ENCODE measurements at places on chromosomes 4 and X.

DNA sequence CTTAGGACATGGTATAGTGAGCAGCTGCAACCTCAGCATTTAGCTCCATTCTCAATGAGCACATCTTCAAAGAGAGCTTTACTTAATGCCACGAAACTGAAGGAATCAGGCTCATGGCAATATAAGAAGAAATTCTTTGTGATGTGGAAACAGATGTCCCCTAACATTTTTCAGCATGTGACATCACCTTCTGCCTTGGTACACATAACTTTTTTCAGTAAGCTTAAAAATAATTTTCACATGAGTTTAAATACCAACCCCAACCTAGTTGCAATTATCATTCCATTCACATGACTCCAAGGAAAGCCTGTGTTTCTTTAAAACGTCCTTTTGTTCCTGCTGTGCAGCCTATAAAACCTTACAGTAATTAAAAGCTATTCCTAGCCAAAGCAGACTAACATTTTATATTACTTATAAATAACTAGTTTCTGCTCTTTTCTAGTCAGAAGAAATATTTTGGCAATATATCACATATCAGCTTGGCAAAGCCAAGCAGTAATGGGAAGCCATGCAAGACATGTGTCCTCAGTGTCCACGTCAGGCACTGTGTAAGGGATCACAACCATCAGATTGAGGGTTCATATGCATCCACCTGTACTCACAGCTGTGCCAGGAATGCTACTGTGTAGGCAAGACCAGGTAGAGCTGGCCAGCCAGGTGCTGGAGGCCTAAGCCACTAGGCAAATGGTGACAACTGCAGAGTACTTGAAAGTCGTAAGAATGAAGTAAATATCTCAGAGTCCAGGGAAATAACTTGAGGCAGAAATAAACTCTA lies 466.6 kb downstream of the INPP4B start:
- no peaks in the 10 kb centered on the region for H3K27me3 ChIP-seq
- no peak overlapping the region for H3K4me3 ChIP-seq
- no peak for DNase-seq
- peaks cover 2% of the 10 kb centered on the region for H3K4me1 ChIP-seq

GRCh38 chr4:16196482-16197393 lies 29.5 kb downstream of the TAPT1 start:
- H3K27ac ChIP-seq: no peak overlapping the region
- H3K27me3 ChIP-seq: no peaks in the 10 kb centered on the region
- no peak for DNase-seq
- peaks cover 19% of the 10 kb centered on the region for H3K36me3 ChIP-seq
- H3K4me1 ChIP-seq: peaks cover 12% of the 10 kb centered on the region

- no peak overlapping the region for H3K27ac ChIP-seq
- H3K27me3 ChIP-seq: peaks cover 8% of the 10 kb centered on the region
- H3K36me3 ChIP-seq: no peaks in the 10 kb centered on the region
- no peaks in the 10 kb centered on the region for H3K4me1 ChIP-seq
These were observed 30.7 kb downstream of the EREG start for GRCh38 chr4:74395633-74396032.

- H3K4me3 ChIP-seq: no peak overlapping the region
- no peak for DNase-seq
- H3K27ac ChIP-seq: no peak overlapping the region
- no peaks in the 10 kb centered on the region for H3K27me3 ChIP-seq
- no peaks in the 10 kb centered on the region for H3K36me3 ChIP-seq
These were observed 39.2 kb downstream of the ARHGEF38 start for GRCh38 chr4:105591573-105591972.

GRCh38 chr4:6193399-6193798 lies 7.0 kb downstream of the JAKMIP1 start:
- no peak overlapping the region for H3K27ac ChIP-seq
- H3K36me3 ChIP-seq: no peaks in the 10 kb centered on the region
- H3K4me3 ChIP-seq: no peak overlapping the region

Measured in SK-N-SH (cell line).